ENCODE measurements at places on chromosomes 1 and 21. TPM values are rescaled to one million over a fixed set of nuclear protein-coding genes. Genes with fewer than 3 reads are reported as not detected.

GRCh38 chr1:40646315-40646714 lies 19.2 kb downstream of the RIMS3 start:
- no peak for DNase-seq

- DNase-seq, result no peak
Observed at GRCh38 chr1:51070640-51071039, 31.4 kb upstream of the C1orf185 start.

- no peak for DNase-seq
Observed at GRCh38 chr1:213110349-213111300, 59.6 kb downstream of the RPS6KC1 start.

Gene LCE3D
- not detected for total RNA-seq

Gene TRIM67
- 3.9 TPM for total RNA-seq

Gene ZSWIM5
- 23.6 TPM for total RNA-seq

GRCh38 chr1:212507369-212507768 lies 74.6 kb downstream of the NENF start:
- DNase-seq, result no peak

DNA sequence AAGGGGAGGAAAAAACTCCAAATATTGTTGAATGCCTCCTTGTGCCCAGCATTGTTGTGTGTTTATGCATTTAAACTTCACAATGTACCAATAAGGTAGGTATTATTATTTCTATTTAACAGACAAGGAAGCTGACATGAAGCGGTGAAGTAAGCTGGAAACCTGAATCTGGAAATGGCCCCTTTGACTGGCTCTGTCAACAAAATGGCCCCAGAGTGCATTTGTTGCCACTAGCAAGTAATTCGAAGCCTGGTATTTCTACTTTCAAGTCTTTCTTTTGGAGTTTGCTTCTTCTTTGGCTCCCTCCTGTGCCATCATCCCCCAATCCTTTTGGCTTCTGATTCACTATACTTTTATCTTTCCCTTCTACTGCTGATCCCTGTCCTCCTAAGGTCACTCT lies 23.1 kb downstream of the CRYZL1 start:
- no peak for DNase-seq

- DNase-seq, result no peak
Observed at GRCh38 chr1:167627865-167628641, 2.0 kb upstream of the RCSD1 start.

Gene CRYAA
- total RNA-seq, result not detected

DNA sequence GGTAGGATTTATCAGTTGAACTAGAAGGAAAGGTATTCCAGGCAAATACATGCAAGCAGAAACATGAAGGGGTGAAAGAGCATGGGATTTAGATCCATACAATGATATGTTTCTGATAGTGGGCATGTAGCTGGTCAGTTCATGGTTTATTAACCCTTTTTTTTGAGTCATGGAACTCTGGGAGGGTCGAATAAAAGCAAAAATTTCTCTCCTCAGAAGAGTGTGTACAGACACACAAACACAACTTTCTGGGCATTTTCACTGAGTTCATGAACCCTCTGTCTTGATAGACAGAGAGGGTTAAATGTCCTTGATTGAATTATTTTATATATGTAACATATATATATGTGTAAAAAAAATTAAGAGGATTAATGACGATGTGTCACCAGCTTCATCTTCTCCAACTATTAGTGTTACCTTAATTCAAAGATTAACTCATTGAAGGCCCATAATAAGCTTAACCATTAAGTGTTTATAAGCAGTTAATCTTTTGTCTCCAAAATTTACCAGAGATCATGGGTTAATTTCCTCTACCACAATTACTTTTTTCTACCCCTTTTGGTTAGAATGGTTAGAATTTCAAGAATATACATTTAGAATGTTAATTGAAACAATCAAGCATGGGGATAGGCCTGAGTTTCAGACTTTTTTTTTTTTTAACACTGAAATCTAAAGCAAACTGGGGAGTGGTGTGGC lies 4.6 kb downstream of the JUN start:
- DNase-seq, result no peak

- no peak for DNase-seq
Observed at GRCh38 chr1:12220890-12221289, 8.9 kb upstream of the VPS13D start.

DNA sequence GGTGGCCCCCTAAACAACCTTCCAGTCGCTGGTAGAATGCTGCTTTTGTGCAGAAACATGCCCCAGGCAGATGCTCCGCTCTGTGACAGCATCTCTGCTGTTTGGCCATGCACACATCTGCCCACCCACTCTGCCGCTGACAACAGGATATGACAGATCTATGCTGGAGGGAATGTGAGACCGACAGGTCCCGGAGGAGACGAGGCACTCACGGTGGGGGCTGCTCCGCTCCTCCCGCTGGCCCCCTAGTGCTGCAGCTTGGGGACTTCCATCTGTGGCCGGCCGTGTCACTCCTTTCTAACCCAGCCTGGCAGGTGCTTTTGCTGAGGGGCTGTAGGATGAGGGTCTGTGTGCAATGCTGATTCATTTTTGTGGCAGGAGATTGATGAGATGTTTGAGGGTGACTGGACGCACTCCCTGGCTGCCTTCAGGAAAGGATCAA lies 49.1 kb upstream of the DMRTB1 start:
- DNase-seq, result peak; percentile 79

Gene ANKRD35
- total RNA-seq, result 2.1 TPM

GRCh38 chr1:83747853-83748482 lies 251.0 kb downstream of the TTLL7 start:
- no peak for DNase-seq

- DNase-seq, result no peak
Observed at GRCh38 chr1:221032637-221033280, 153.5 kb downstream of the HLX start.

DNA sequence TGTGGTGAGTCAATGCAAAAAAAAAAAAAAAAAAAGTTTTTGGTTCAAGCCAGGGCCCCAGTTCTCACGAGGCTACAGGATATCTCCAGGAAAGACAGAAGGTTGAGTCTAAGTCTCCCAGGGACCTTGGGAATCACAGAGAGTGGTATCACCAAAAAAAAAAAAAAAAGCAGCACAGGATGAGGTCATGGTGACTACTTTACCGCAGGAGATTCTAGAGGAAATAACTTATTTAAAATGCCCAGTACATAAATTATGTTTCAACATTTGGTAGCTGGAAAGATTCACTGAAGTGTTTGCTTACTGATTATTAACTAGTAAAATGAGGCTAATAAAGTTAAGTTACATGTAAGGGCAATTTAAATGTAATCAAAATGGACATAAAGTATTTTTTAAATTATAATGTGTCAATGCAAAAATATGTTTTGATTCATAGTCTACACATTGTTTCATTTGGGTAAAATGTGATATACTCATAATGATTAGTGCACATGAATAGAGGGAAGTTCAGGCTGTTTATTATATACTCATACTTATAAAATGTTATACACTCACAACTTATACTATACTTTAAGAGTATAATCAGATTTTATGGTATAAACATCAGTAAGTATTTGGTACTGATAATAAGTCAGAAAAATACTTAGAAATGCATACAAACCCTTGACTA lies 84.1 kb downstream of the PLPPR5 start:
- DNase-seq, result no peak

GRCh38 chr21:42763581-42764442 lies 110.4 kb downstream of the PDE9A start:
- no peak for DNase-seq

DNA sequence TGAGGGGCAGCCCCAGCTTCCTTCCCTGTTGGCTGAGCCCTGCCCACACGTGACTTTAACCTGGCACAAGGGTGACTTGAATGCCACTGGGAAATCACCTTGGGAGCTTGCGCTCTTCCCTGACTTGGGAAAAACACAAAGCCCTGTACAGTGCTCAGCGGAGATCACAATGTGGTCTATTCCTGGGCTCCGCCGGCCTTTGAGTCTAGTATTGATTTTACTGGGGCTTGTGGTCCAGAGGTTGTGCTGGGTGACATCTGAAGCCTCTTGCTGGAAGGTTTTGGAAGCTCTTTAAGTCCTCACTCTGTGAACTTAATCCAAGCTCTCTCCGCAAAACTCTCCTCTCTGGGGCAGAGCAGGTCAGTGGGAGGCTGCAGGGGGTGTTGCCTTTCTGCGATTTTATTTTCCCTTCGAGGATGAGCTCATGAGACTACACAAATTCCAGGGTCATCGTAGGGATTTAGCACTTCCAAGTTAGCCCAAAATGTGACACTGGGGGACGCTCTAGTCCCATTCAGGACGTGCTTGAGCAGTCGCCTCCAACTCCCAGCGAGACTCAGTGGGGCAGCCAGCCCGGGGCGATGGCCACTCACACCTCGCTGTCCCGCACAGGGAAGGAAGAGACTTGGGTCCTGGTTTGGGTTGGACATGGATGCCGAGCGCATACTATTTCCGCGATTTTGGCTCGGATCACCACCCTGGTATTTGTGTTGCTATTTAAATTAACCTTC lies 291.9 kb upstream of the AJAP1 start:
- DNase-seq, result no peak

Gene XCL1
- total RNA-seq, result not detected

Data from glutamatergic neuron (in vitro differentiated cells).